HAP-1 (cell line): ENCODE measurements at places on chromosomes 13 and 19.

DNA sequence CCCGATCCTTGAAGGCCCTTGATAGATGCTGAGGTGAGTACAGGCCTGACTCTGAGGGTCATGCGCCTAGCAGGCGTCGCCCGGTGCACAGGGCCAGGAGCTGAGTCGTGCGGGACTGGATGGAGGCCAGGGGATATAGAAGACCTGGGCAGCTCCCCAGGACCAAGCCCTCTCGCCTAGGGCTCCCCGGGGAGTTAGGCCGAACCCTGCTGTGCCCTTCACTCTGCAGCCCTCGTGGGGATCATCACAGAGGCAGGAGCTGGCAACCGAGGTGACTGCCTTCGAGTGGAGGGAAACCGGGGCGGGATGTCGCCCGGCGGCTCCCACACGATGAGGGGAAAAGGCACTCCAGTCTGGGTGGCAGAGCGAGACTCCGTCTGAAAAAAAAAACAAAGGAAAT, 11.7 kb downstream of the CSNK1G2 start:
- no peak for DNase-seq

- DNase-seq = peak; percentile 67
These were observed 371.9 kb downstream of the KCNRG start for GRCh38 chr13:50387051-50387581.

GRCh38 chr19:50368649-50369570, 3.5 kb upstream of the NAPSA start:
- peak; percentile 78 for DNase-seq

DNA sequence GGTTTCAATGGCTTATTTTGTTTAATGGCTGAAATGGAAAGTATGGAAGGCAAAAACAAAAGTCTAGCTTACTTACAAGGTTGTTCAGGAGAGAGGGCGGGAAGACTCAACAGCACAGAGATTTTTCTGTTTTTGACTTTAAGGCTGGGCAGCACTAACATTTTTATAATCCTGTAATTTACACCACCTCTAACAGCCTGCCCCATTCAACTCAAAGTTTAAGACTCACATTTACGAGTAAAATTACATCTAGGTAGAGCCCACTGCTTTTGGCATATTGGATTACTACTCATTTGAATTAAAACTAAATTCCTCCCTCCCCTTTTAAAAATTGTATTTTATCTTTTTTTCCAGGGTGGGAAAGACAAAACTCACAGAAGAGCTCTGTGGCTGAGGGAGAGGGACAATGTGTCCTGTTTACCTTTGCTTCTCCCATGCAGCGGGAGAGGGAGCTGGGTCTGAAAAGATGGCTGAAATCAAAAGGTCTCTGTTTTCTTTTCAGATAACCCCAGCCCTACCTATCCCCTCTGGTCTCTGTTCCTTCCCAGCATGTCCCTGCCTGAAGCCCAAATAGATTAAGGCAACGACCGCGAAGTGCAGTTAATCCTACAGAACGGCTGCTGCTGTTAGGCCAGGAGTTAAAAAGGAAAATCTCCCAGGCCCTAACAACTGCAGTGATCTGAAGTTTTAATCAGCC, 6.6 kb downstream of the EFNB2 start:
- DNase-seq = no peak

GRCh38 chr19:33675501-33676124, 53.9 kb downstream of the CHST8 start:
- DNase-seq = no peak

- DNase-seq = peak; percentile 83
These were observed at the start of gene TSEN34 for GRCh38 chr19:54191011-54191810. TSEN34 (plus strand) TSS chr19:54191308; CDS start chr19:54191365, 57 bp downstream.

- DNase-seq = no peak
These were observed 4.3 kb upstream of the TMEM255B start for GRCh38 chr13:113754691-113755090.

- DNase-seq = no peak
These were observed 1692.1 kb downstream of the EFNB2 start for GRCh38 chr13:104843401-104843800.

GRCh38 chr13:82867284-82867683, 1015.0 kb downstream of the SLITRK1 start:
- no peak for DNase-seq

- DNase-seq = no peak
These were observed 6.7 kb downstream of the CLEC11A start for GRCh38 chr19:50729894-50730293.

- DNase-seq = no peak
These were observed 237.0 kb downstream of the TUBA3C start for GRCh38 chr13:18944501-18945068.
